CD14-positive monocyte (primary cell): ENCODE measurements at places on chromosomes 3 and 15.

DNA sequence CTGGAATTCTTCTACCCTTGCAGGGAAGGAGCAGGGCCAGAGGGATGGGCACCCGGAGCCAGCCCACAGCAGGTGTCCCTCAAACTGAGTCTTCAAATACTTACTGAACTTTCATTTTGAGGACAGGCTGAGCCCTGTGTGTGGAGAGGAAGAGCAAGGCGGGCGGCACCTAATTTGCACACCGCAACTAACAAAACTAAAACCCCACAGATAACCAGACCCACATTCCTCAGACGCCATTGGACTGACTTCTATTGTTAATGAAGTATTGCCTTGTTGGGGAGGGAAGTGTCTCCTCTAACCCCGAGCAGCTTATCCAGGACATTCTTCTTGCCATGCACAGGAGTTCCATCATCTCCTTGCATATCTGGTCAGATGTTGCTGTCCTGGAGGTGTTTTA lies 105.2 kb upstream of the NR2E3 start:
- DNase-seq = no peak

GRCh38 chr3:102084006-102084405 lies 234.7 kb downstream of the NFKBIZ start:
- no peak for DNase-seq

DNA sequence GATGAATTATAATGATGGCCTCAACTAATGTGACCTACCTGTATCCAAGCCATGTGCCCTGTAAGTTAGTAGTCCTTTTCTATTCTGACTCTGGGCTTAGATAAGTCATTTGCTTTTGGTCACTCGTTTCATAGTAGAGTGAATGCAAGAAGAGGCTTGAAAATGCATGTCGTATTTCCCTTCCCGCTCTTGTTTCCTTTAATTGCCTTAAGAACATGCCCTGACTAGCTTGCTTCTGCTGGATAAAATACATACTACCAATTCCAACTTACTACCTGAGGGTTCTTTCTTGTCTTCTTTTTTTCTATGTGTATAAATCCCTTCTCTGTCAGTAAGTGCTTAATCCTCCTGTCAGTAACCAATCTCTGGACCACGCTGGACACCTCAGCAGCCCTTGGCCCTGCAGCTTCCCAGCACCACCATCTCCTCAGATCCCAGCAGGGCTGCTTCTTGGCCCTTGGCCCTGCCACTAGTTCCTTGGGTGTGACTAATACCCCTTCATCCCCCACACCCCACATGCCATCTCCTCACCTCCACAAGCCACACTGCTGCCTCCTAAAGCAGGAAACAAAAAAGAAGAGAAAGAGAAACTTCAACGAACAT lies 771.7 kb downstream of the IGSF11 start:
- DNase-seq = no peak

- no peak for DNase-seq
Observed at GRCh38 chr15:27722102-27722501, 377.0 kb downstream of the OCA2 start.

GRCh38 chr15:82730022-82730530 lies 20.4 kb upstream of the AP3B2 start:
- no peak for DNase-seq

DNA sequence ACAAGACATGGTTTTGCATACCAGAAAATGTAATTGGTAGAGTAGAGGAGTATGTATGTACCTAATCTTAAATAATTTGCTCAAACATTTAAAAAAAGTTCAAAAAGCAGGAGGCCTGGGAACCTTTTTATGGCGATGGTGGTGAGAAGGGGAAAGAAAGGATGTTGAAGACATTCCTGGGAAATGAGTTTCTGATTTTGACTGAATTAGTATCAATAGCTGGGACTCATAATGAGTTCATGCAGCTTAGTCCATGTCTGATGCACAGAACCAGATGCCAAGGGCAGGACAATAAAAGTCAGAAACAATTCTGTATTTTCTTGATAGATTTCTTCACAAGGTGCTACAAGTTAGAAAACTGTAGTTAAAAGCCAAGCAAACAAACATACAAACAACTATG lies 395.3 kb downstream of the GAP43 start:
- no peak for DNase-seq
